ENCODE measurements at places on chromosomes 4 and X.

- no peak for DNase-seq
These were observed 307.5 kb upstream of the SLIT2 start for GRCh38 chr4:19944251-19944650.

DNA sequence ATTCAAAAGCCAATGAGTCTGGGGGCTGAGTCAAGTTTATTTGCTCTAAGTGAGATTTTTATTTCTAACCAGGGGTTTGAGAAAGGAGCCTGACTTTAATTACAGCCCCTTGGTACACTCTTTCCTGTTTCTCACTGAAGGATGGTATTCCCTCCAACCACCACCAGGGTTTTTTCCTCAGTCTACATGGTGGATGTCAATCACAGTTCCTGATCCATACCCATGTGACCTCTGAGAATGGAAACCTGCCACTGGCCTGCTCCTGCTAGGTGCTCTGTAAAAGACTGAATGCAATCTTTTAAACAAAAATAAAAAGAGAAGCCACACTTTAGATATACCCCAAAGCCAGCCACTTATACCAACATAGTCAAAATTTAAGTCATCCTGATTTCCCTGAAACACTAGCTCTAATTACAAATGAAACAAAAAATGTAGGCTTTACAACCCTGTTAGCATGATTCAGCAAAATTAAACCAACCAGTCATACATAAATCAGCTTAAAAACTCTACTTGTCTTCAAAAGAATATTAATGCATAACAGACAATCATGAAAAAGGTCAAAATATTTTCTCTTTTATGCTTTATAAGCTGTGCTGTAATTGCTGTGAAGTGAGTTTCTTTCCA lies 112.1 kb upstream of the NWD2 start:
- no peak for DNase-seq

DNA sequence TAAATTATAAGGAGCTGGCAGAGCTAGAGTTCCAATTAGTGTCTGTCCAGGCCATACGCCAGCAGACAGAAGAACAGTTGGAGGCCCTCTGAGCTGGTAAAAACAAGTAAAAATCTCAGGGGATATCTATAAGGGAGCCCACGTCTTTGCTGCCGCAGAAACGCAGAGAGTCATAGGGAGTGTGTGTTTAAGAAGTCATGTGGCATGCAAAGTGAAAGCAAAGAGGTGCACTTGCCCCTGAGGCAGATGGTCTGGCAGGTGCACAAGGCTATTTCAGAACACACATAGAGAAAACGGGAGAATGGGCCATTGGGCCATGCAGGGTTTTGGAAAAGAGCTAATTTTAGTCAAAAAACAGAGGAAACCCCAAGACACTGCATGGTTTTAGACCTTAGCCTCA lies 92.7 kb downstream of the NAP1L3 start:
- DNase-seq, result no peak

GRCh38 chr4:73421708-73422457 lies 14.1 kb upstream of the AFP start:
- DNase-seq, result no peak

DNA sequence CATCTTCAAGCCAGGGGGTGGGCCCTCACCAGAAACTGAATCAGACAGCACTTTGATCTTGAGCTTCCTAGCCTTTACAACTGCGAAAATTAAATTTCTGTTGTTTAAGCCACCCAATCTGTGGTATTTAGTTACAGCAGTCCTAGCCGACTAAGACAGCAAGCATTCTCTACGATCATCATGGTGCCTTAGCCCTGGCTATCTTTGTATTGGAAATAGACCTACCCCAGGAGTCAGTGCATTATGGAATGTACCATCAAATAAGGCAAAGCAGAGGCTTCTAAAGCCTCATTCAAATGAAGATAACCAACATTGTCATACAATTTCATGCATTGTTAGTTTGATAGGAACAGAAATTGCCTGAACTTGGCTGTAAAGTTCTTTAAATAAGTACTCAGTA lies 75.0 kb downstream of the PARM1 start:
- DNase-seq, result no peak

DNA sequence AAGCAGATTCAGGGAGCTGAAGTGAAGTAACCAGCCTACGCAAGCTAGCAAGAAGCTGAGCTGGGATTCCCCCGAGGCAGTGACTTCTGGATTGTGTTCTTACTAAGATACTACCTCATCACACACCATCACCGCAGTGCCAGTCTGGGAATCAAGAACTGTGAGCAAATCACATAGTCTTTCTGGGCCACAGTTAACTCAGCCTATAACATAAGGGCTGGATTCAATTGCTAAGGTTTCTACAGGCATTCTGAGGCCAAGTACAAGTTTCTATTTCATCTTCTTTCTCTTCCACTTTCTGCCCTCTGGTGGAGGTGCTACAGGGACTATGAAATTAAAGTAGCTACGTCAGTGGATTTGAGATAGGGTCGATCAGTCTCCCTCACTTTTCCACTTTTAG lies 1.4 kb upstream of the CORIN start:
- DNase-seq, result no peak

GRCh38 chr4:15427161-15427560 lies 672 bp upstream of the C1QTNF7 start:
- no peak for DNase-seq

- peak; percentile 1 for DNase-seq
These were observed 25.1 kb upstream of the CLDN34 start for GRCh38 chrX:9942086-9942485.

GRCh38 chrX:147570483-147570882 lies 341.2 kb upstream of the FMR1 start:
- no peak for DNase-seq

- no peak for DNase-seq
These were observed 125.0 kb upstream of the TBL1X start for GRCh38 chrX:9339603-9340491.

Data from activated CD8-positive, alpha-beta memory T cell treated with anti-CD3 and anti-CD28 coated beads for 1 hour (primary cell).